ENCODE measurements at places on chromosomes 2 and 18. TPM values are rescaled to one million over a fixed set of nuclear protein-coding genes. Genes with fewer than 3 reads are reported as not detected.

NYAP2 gene
- total RNA-seq = not detected

CELF4 gene
- total RNA-seq = not detected

SLC11A1 gene
- 0.78 TPM for total RNA-seq

TP53I3 gene
- total RNA-seq = 0.82 TPM

ZNF892 gene
- 4.6 TPM for total RNA-seq

ASTL gene
- not detected for total RNA-seq

GYPC gene
- 107 TPM for total RNA-seq

Measured in OCI-LY7 (cell line).